Bronchial epithelial cell (primary cell): ENCODE measurements at places on chromosomes 7 and 10.

- DNase-seq, result peak; percentile 37
Measured at GRCh38 chr7:6495597-6496262, 48.0 kb upstream of the DAGLB start.

DNA sequence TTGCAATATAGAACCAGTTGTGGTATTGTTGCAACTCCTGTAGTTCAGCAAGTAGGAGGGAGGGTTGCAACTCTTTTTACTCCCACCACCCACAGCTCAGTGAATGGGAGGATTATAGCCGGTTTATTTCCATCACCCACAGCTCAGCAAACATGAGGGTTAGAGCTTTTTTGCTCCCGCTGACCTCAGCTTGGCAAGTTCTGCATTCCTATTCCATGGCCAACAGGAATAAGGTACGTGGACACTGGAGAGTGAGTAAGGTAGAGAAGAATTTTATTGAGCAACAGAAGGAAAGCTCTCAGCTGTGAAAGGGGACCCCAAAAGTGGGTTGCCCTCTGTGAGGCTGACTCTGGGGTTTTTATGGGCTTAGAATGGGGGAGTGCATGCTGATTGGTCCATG, 167.1 kb upstream of the SMIM30 start:
- peak; percentile 6 for DNase-seq

DNA sequence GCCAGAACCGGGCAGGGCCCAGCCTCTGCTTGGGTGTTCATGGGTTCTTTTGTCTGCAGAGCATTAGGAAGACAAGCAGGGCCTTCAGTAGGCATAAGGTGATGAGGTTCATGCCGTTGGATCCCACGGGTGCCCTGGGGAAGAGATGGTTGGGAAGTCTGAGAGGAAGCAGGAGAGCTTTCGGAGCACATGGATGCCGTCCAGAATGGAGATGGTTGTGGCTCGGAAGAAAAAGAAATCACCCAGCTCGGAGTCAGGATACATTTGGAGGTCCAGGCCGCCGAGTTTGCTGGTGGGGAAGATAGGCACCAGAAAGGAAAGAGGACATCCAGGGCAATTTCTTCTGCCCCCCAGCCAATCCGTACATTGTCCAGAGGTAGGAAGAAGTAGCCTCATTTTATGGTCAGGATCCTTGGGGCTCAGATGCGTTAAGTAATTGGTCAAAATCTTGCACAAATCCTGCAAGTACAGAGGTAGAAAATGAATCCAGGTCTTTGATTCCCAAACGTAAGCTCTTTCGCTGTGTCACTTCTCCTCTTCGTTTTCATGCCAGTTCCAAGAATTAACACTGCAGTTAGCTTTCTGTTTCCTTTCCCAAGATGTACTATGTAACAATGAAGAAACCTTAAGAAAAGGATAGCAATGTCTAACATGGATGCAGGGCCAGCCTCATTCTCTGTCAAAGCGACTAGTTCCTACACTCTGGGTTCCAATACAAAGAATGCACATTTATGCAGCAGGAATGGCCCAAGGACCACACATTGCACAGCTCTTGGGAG, 147.8 kb upstream of the KLF6 start:
- DNase-seq, result no peak

DNA sequence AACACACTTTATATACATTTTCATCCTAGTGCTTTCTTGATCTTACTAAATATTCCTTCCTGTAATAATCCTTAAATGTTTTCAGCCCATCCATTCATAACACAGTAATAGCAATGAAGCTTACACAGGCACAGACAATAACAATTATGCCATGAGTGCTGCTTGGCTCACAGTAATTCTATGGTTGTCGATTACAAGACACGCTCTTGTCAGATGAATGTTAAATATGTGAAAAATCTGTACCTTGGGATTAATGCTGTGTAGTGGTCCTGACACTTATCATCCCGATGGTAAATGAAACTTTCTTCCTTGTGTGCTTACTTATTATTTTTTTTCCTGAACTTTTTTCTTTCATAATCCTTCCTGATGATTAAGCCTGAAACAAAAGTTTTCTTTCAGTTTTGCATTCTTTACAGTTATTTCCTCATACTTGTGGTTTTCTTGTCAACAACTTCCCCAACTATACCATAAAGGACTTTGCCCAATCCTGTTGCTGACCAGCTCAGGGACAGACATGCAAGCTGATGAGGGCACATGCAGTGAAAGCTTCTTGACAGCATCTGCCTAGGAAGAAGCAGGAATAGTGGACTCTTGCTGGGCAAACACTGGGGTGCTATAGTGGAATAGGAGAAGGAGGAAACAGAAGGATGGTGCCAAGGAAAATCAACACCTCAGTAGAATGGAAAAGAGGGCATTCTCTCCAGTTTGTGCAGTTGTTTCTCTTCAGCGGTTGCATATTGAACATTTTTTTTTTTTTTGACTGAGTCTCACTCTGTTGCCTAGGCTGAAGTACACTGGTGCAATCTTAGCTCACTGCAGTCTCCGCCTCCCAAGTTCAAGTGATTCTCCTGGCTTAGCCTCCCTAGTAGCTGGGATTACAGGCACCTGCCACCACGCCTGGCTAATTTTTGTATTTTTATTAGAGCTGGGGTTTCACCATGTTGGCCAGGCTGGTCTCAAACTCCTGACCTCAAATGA, 6.7 kb upstream of the MGAM2 start:
- peak; percentile 96 for DNase-seq

DNA sequence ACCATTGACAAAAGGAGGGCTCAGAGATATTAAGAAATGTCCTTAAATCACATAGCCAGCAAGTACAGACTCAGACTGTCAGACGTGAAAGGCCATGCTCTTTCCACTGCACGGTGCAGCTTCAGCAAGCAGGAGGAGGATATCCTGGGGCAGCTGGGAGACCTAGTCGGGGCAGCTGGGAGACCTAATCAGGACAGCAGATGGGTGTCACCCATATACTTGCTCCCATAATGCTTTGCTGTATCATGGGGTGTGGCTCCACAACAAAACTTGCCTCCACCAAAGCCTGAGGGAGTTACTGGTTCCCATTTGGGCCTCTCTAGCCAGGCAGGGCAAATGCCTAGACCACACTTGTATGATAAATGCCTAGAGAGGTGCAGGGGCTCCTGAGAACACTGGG, 55.4 kb downstream of the GRID1 start:
- no peak for DNase-seq

DNA sequence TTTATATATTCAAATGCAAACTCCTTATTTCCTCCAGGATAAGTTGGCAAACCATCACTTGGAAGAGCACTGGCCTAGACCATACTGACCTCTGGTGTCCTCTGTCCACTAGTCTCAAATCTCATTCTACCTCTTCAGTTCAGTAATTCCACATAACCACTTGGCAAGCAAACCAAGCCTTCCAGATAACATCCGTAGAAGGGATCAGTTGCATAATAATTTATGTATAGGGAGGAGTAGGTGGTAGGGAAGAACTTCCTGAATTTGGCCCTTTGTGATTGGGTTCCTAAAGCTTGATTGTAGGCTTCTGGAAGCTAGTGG, 55.0 kb downstream of the WAC start:
- DNase-seq, result peak; percentile 33

DNA sequence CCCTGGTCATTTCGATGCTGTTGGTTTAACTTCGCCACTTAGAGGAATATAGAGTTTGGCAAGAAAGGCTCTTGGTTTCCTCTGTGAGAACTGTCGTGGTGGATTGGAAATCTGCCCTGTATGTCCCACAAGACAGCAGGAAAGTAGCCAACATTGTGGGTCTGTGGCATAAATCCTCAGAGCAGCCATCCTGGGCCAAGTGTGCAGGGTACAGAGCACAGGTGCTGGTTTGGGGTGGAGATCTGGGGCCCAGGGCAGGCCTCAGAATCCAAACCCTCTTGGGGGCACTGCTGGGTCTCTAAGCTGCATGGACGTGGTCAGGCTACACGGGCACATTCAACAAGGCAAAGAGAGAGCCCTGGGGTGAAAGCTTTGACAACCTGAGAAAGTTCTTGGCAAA, 39.2 kb upstream of the TMEM273 start:
- DNase-seq, result no peak
